ENCODE measurements at places on chromosomes 16 and 17.

DNA sequence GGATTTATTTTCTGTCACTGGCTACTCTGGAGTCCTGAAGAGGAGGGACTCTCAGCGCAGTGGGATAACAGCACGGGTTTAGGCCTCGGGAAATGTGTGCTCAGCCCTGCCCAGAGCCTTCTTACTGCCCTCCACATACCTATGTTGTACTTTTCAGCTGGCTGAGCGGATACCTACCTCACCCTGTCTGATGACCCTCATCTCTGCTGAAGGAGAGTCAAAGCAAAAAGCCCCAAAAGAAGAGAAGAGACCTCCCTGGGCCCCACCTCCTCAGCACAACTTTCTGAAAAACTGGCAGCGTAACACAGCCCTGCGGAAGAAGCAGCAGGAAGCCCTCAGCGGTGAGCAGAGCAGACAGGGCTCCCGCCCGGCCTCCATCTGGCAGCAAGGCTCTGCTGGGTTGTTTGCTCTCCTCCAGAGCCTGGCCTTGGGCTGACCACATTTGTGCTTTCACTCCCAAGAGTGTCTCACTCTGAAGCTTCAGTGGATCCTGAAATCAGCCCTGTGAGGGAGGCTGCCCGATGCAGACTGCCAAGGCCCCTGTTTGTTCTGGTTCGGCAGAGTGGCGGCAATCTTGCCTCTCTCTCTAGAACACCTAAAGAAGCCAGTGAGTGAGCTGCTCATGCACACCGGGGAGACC, 10.3 kb downstream of the MYCBPAP start:
- DNase-seq = no peak

GRCh38 chr17:48030531-48030930, 7.1 kb downstream of the COPZ2 start:
- DNase-seq = no peak

- DNase-seq = no peak
These were observed 27.2 kb downstream of the ARHGAP27 start for GRCh38 chr17:45405250-45406086.

DNA sequence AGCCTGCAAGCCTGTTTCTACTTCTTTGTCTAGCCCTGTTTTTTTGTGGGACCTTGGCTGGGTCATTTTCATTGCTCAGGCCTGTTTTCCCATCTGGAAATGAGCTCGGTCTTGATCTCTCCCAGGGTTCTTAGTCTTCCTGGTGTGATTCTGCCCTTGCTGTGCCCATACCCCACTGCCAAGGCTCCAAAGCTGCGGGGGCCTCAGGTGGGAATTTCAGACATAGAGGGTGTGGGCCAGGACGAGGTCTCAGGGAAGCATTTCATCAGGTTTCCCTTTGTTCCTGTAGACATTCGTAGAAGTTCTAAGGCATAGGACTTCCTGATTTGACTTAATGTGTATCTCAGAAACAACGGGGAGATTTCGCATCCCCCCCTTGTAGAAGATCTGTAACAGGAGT, 5.8 kb downstream of the MPRIP start:
- DNase-seq = no peak

DNA sequence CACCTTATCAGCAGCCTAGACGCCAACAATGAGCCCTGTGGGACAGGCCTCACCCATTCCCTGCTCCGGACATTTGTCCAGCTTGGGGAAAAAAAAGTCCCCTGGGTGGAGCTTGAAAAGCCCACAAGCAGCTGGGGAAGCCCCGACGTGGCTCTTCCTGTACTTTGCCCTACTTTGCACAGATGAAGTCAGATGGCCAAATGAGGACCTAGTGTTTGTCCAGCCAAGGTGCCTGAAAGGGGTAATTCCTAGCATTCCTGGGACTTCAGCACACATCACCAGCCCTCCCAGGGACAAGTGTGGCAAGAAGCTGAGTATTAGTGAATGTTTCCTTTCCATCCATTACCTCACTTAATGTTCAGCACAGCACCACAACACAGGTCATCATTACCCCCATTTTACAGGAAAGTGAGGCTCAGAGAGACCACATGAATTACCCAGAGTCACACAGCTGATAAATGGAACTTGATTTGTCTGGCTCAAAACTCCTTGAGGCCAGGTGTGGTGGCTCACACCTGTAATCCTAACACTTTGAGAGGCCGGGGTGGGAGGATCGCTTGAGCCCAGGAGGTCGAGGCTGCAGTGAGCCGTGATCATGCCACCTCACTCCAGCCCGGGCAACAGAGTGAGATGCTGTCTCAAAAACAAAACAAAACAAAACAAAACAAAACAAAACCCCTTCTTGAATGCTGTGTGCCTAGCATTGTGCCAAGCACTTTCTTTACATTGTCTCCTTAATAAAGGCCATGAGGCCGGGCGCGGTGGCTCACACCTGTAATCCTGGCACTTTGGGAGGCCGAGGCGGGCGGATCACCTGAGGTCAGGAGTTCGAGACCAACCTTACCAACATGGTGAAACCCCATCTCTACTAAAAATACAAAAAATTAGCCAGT, 19.9 kb upstream of the PLLP start:
- peak; percentile 82 for DNase-seq

- no peak for DNase-seq
These were observed 15.5 kb downstream of the SPNS2 start for GRCh38 chr17:4514206-4514605.

Data from suppressor macrophage treated with lipopolysaccharide for 1 hour (primary cell).